Right lung (tissue), 10 donors: ENCODE measurements at places on chromosomes 13 and 19. TPM values are rescaled to one million over a fixed set of nuclear protein-coding genes. Genes with fewer than 3 reads are reported as not detected.
A peak's percentile ranks its signal among the peaks of the same experiment; 100 is the strongest.

GRCh38 chr19:296476-297225, 5.4 kb upstream of the PLPP2 start:
- DNase-seq, result no peak

- DNase-seq, result no peak
These were observed 21.4 kb downstream of the TEX29 start for GRCh38 chr13:111341886-111342285.

DNA sequence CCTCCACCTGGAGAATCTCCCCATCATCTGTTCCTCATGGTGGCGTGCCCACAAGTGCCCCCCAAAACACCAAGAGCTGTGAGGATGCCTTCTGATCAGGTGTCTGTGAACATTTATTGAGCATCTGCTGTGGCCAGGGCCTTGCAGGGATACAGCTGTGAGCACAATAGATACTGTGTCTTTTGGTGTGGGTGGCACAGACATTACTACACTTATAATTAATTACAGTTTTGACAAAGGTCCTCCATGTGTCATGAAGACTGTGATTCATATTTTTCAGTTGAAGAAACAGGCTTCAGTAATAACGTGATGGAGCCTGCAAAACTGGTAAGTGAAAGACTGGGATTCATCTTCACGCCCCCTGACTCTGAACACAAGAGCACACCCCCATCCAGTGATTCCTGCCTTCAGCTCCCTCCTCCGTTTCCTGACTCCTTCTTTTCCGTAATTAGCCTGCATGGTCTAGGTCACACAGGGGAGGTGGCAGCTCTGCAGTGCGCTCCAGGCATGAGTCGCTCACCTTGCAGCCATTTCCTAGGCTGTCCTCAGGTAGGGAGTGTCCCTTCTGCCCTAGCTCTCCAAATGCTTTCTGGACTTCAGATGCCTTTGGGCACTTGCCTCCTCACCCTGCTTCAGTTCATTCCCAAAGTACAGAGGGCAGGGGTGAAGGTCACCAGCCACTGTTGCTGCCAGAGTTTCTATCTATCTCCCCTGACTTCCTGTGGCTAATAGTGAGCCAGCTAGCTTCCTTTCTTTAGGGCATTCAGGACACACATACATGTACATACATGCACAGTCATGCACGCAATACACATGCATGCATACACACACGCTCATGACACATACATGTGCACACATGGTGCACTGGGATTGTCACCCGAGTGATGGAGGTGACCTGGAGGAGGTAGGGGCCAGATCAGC, 66.5 kb downstream of the SIAH3 start:
- DNase-seq, result no peak

- DNase-seq, result peak; percentile 23
These were observed 16.7 kb upstream of the RXFP2 start for GRCh38 chr13:31722673-31723072.

- DNase-seq, result no peak
These were observed 73.2 kb downstream of the DIAPH3 start for GRCh38 chr13:60090574-60090973.

- DNase-seq, result no peak
These were observed 15.2 kb downstream of the ZNF446 start for GRCh38 chr19:58491393-58491792.

DNA sequence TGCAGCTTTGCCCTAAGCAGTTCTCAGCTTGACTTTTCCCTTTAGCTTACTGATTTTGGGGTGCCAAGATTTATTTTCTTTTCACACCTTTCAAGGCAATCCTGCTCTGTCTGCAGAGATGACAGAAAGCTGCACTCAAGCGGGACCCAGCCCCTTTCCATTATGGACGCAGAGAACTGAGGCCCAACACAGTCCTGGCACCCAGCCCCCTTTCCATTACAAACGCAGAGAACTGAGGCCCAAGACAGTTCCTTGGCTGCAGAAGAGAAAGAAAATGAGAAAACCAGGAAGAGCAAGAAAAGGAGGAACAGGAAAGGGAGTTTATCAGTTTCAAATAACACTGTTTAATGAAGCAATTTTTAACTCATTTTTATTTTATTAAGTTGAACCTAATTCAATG, 36.8 kb upstream of the ATP11A start:
- peak; percentile 19 for DNase-seq

DNA sequence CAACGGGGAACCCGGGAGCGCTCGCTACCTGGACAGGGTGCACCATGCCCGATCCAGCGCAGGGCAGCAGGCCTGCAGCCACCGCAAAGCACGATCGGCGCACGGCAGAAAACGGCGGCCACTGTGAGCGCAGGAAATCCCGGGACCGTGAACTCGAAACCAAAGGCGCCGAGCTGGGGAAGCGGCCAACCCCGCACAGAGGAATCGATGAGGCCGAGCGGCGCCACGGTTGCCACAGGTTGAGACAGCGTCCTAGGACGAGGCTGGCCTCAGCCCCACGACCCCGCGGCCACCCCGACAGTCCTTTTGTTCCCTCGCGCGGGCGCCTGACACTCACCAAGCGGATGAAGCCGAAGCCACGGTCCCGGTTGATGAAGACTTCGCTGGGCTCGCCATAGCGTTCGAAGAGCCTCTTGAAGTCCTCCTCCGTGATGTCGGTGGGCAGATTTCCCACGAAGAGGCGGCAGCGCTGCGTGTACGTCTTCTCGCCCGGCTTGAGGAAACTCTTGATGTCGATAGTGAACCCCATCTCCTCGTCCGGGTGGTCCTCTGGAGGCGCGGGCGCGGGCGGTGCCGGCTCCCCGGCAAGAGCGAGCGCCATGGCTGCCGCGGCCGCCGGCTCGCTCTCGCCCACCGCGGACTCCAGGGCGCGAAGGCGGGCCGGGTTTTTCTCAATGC, 557 bp downstream of the PSPC1 start:
- DNase-seq, result peak; percentile 55

SIGLEC8 gene
- polyA plus RNA-seq, result not detected

DNA sequence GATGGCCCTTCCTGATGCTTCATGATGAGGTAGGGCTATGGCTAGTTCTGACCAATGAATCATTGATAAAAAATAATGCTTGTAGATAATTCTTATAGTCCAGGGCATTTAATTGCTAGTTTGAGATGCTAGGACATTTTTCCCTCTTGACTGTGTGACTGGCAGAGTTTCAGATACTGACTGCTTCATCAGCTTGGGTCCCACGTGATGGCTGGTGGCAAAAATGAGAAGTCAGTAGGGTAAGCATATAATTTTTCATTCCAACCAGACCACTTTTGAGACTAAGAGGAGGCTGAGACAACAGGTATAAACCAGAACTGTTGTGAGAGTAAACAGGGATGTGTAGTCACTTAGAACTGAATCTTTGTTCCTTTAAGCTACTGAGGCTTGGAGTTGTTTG, 183.3 kb downstream of the HS6ST3 start:
- DNase-seq, result no peak

- no peak for DNase-seq
These were observed 9.5 kb downstream of the SNRNP70 start for GRCh38 chr19:49094505-49095482.

- DNase-seq, result no peak
These were observed 961.9 kb downstream of the DIAPH3 start for GRCh38 chr13:59201841-59202240.

ZNF320 gene
- polyA plus RNA-seq, result 27.5 TPM

DNA sequence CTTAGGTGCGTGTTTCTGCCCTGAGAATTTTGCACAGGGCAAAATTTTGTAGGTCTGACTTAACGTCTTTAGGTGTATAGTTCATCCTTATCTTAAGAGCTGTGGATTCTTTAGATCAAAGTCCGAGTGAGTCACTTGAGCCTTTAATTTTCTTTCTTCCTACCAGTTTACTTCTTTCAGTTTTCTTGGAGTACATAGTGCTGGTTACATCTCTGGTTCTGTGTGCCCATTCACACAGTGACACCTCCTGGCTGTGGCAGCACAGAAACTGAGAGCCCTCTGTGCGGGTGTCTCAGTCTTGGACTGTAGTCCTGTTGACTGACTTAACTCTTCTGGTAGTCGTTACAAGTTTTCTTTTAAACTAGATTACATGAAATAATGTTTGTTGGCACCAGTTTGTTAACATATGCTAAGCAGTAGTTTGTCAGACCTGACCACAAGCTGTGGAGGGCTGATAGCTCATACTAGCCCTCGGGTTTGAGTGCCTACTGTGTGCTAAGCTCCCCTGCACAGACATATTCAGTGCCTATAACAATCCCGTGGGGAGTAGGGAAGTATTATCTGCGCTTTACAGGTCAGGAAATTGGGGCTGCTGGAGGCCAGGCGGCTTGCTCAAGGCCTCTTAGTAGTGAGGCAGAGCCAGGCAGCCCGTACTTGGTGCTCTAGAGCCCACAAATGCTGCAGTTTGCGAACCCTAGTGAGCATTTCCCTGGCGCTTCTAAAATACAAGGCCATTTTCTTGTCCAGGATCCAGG, 1.6 kb downstream of the GATAD2A start:
- no peak for DNase-seq

DNA sequence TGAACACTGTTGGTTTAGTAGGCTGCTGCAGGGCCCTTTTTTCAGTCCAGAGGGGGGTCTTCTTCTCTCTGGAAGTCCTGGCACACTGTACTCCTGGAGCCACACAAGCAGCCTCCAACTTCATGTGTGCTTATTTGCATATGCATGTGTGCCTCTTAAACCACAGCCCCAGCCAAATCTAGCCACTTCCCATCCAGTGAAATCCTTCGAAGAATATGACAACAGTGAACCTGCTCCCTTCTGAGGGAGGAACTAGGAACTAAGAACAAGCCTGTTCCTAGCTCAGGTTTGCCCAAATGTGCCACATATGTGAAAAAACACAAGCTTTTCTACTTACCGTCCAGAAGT, 348.5 kb downstream of the FOXO1 start:
- DNase-seq, result no peak

SYT5 gene
- polyA plus RNA-seq, result 1.2 TPM

MAB21L1 gene
- polyA plus RNA-seq, result not detected

- no peak for DNase-seq
These were observed 2.0 kb downstream of the GRIN2D start for GRCh38 chr19:48395499-48395898.

DNA sequence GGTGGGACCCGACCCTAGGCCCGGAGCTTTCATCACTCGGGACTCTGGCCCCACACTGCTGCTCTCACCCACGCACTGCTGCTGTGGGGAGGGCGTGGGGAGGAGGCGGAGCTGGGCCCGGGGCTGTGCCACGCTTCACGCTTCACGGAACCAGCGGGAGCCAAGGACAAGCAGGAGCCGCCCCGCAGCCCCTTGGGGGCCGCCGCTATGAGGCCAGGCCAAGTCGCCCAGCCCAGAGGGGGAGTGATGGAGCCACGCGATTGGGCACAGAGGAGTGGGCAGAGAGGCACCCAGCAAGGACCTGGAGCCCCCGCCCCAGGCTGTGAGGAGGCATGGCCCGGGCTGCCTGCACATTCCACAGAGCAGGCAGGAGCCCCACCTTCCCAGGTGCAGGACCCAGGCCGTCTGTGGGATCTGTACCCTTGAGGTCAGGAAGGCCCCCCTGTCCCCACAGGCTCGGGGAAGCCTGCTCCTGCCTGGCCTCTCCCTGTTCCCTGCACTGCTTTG, 10.2 kb upstream of the SUPT20H start:
- no peak for DNase-seq

GRCh38 chr13:44211704-44212346, 161.8 kb upstream of the SERP2 start:
- DNase-seq, result no peak

GRCh38 chr13:112725346-112726015, 35.6 kb downstream of the ATP11A start:
- no peak for DNase-seq

DNA sequence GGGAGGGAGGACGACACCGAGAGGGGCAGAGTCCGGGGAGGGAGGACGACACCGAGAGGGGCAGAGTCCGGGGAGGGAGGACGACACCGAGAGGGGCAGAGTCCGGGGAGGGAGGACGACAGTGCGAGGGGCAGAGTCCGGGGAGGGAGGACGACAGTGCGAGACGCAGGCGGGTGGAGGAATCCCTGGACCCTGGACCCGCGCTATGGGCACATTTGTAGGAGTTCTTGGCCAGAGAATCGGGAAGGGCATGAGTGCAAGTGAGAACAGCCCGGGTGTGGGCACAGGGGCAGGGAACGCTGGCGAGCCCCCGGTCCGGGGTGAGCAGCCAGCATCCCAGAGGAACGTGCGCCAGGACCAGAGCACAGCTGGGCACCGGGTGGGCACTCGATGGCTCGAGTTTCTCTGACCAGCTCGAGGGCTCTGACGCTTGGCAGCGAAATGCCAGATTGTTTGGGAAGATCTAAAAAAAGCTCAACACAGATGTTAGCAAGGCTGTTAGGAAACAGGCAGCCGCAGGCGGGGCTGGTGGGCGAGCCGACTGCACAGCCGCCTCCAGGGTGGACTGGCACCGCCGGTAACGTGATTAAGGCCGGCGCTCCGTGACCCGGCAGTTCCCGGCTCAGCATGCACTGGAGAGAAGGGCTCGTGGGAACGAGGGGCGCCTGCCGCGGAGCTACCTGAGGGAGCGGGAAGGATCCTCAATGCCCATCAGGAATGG, 17.9 kb upstream of the C2CD4C start:
- no peak for DNase-seq

FBXO17 gene
- polyA plus RNA-seq, result 44.2 TPM

DNA sequence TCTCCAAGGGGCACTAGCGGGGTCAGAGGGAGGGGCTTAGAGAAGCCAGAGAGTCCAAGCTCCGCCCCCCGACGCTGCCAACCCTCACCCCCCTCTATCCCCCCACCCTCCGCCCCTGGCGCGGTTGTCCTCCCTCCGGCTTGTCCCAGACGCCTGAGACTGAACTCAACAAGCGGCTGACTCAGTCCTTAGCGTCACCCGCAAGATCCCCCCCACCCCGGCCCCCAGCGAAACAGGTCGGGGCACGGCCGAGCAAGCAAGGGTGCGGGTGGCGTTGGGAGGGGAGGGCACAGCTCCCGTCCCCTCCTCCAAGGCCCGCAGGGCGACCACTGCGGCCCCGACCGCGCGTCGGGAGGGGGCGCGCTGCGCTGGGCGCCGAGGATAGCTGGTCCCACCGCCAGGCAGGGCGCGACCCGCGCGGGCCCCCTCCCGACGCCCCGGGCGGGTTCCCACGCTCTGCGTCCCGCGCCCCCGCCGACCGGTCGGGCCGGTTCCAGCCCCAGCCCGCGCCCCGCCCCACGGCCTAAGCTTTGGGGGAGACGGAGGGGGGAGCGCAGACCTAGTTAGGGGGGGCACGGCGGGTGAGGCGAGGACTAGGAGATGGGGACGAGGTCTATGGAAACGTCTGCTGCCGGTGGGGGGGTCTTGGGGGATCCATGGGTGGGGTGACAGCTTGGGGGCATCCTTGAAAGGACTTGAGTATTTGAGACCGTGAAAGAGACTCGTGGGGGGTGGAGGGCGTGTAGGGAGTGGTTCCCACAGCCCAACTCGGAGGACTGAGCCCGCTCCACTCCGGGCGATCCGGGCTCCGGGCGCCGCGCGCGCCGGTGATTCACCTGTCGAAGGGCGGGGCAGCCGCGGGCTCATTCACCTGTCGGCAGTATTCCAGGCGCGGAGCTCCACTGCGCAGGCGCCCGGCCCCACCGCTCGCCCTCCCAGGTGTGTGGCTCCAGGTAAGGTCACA, 5.1 kb downstream of the NOTCH3 start:
- DNase-seq, result peak; percentile 76

DNA sequence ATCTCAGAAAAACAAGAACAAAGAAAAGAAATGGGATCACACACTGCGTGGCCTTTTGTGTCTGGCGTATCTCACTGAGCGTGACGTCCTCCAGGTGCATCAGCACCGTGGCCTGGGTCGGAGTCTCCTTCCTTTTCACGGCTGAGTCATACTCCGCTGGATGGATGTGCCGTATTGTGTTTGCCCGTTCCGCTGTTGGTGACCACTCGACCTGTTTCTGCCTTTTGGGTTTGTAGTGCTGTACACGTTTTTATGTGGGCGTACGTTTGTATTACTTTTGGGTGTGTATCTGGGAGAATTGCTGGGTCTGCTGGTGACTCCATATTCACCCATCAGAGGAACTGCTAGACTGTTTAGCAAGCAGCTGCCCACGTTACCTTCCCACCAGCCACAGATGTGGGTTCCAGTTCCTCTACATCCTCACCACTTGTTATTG, 11.4 kb downstream of the ARID3A start:
- no peak for DNase-seq

PSG11 gene
- not detected for polyA plus RNA-seq
